ENCODE measurements at places on chromosomes 2 and 18. TPM values are rescaled to one million over a fixed set of nuclear protein-coding genes. Genes with fewer than 3 reads are reported as not detected.

GRCh38 chr2:131419441-131419840 lies 55.5 kb upstream of the RAB6D start:
- DNase-seq: no peak

DNA sequence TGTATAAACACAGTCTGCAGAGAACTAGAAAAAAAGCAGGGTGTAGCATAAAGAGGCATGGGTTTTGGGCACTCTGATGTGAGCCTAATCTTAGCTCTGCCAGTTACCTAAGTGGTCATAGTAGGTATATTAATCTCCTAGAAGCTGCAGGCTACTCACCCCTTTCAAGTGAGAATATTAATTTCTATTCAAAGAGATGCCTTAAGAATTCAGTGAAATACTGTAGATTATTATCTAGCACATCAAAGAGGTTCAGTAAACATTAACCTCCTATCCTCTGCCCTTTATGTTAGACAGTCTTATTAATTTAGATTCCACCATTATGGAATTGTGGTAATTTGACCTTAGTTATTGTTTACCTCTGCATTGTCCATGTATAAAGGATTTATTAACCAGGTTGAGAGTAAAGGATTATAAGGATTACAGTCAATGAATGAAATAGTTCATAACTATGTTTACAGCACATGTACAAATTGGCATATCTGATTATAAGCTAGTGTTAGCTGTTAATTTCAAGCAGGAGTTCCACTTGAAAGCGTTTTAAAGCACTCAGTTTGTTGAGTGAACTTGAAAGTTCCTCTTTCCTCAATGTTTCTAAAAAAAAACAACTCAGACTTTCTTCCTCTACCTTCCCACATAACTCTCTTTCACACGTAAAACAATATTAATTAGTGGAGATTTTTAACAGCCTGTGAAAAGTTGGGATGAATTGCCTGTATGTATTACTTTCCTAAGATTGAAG lies 150.6 kb upstream of the EPC2 start:
- DNase-seq: no peak

GRCh38 chr2:152825834-152826233 lies 107.4 kb downstream of the ARL6IP6 start:
- no peak for DNase-seq

- no peak for DNase-seq
Measured at GRCh38 chr18:55795101-55795669, 207.2 kb upstream of the TCF4 start.

GRCh38 chr18:24246143-24246542 lies 107.3 kb downstream of the CABYR start:
- DNase-seq: no peak

GRCh38 chr2:37800176-37800858 lies 124.8 kb upstream of the RMDN2 start:
- no peak for DNase-seq

DNA sequence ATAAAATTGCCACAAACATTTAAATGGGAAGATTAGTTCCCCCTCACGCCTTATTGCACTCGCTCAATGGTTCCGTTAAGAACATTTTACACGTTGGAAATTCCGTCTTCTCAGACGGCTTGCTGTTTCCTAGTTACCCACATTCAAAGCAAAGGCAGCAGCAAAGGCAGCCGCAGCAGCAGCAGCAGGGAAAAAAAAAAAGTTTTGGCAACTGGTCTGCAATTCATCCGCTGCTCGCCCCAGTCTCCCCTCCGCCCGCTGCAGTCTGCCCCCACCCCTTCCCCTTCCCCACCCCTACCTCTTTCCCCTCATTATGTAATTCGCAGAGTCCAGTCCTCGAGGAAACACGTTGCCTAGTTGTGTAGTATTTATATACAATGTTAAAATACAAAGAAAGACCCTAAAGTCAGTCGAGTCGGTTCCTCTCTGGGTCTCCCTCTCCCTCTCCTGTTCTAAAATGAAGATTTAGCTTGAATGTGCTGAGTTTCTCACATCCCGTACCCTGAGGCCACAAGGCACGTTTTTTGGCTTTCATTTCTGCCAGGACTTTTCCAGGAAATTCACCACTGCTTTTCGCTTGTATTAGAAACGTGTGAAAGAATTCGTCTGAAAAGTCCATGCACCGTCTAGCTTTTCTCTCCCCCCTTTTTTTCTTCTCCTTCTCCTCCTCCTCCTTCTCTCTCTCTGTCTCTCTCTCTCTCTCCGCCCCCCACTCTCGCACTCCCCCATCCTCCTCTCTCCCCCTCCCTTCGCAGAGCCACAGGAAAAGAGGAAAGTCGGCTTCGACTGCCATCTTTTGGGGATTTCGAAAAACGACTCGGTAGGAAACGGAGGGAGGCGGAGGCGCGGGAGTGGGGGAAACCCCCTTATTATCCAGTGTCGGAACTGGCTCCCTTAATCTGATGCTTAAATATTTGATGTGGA lies 140.0 kb downstream of the MEIS1 start:
- DNase-seq: peak; percentile 85

Gene OSBPL6
- 2.4 TPM for total RNA-seq

Gene PID1
- 44.8 TPM for total RNA-seq

Gene NCKAP5
- 2.4 TPM for total RNA-seq

Gene HOXD9
- total RNA-seq: 1.8 TPM

All from aorta (tissue), 5 donors.